ENCODE measurements at places on chromosomes 12 and 14.

DNA sequence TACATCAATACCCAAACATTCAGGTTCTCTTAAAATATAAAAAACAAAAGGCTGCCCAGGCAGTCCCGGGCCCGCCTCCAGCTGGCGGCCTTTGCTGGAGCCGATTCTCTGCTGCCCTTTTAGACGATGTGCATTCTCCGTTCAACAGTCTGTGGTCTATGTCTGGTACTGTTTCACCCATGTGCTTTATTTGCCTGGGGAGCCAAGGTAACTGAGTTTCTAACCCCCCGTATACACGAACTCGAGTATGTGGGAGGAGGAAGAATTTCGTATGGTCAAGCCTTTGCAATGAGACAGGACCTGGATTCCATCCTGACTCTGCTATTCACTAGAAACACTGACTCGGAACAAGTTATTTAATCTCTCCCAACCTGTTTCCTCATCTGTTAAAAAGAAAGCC is 54.1 kb upstream of the GPR68 start:
- DNase-seq = no peak

- no peak for DNase-seq
Observed at GRCh38 chr14:77909911-77910310, 110.0 kb downstream of the ADCK1 start.

GRCh38 chr12:18375583-18375982 is 114.3 kb downstream of the PIK3C2G start:
- no peak for DNase-seq

GRCh38 chr12:122503783-122504590 is 3.3 kb upstream of the ZCCHC8 start:
- DNase-seq = no peak

GRCh38 chr14:22955702-22956569 is 954 bp downstream of the HAUS4 start:
- no peak for DNase-seq

Measured in inflammatory macrophage treated with lipopolysaccharide for 1 hour (primary cell).